ENCODE measurements at places on chromosomes 2 and 18.

GRCh38 chr2:120510751-120511395 lies 164.9 kb downstream of the INHBB start:
- DNase-seq: no peak

GRCh38 chr18:79302120-79302519 lies 93.6 kb upstream of the NFATC1 start:
- no peak for DNase-seq

- no peak for DNase-seq
Observed at GRCh38 chr2:182077023-182077422, 91.4 kb downstream of the PPP1R1C start.

- DNase-seq: no peak
Observed at GRCh38 chr18:32175265-32175664, 14.6 kb upstream of the MEP1B start.

DNA sequence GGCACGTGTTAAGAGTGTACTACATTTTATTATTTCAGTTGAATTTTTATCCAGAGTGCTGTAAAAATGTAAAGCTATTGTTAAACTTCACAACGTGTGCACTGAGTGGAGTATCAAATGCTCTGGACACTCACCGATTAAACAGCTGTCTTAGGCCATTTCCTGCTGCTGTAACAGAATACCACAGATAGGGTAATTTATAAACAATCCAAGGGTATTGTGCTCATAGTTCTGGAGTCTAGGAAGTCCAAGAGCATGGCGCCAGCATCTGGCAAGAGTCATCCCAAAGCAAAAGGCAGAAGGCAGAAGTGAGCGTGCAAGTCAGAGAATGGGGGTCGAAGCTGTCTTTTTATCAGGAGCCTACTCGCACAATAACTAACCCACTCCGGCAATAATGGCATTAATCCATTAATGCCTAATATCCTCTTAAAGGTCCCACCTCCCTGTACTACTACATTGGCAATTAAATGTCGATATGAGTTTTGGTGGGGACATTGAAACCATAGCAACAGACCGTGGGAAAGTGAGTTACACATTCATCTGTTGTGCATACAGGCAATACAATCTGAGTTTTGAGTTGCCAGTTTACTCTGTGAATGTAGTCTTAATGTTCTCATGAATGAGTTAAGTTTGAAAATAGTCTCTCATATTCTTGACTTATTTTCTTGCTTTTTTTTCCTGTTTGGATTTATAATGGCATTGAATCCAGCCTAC lies 64.8 kb downstream of the ARMC9 start:
- DNase-seq: no peak

- DNase-seq: no peak
Observed at GRCh38 chr2:234691968-234692955, 195.4 kb upstream of the ARL4C start.

DNA sequence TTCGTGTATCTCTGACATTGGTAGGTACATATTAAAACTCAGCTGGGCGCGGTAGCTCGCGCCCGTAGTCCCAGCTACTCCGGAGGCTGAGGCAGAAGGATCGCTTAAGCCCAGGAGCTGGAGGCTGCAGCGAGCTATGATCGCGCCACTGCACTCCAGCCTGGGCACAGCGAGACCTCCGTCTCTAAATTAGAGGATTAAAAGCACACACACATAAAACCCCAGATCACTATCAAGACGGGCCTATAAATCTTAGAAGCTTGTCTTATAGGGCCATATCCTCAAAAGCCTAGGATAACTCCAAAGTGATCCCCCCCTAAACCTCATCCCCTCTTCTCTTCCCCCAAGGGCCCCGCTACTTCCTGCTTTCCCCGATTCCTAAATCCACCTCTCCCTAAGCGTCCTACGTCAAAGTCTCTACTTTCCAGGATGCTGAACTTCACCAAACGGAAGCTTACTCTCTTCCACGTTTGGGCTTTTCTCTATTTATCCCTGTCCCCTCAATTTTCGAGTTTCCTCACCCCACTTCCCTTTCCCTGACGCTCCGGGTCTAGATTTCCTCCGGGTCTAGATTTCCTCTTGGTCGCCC lies 707 bp downstream of the KRCC1 start:
- no peak for DNase-seq

DNA sequence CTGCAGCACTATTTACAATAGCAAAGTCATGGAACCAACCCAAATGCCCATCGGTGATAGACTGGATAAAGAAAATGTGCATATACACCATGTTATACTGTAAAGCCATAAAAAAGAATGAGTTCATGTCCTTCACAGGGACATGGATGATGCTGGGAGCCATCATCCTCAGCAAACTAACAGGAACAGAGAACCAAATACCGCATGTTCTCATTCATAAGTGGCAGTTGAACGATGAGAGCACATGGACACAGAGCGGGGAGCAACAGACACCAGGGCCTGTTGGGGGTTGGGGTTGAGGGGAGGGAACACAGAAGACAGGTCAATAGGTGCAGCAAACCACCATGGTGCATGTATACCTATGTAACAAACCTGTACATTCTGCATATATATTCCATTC lies 33.5 kb downstream of the HNMT start:
- DNase-seq: no peak

GRCh38 chr18:58180172-58180571 lies 136.1 kb downstream of the NEDD4L start:
- DNase-seq: no peak

DNA sequence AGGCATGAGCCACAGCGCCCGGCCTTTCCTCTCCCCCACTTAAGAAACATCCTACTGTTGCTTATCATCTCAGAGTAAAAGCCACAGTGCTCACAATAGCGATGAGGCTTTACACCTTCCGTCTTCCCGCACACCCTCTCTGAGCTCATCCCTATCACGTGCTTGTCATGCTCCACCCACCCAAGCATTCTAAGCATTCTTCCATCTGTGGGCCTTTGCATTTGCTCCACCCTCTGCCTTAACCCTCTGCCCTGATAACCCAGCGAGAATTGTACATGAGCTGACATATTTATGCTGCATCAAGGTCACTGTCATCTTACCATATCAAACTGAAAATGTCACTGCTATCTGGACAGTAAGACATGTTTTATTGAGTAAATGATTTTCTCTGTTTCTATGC lies 22.6 kb downstream of the FOXI3 start:
- DNase-seq: no peak

DNA sequence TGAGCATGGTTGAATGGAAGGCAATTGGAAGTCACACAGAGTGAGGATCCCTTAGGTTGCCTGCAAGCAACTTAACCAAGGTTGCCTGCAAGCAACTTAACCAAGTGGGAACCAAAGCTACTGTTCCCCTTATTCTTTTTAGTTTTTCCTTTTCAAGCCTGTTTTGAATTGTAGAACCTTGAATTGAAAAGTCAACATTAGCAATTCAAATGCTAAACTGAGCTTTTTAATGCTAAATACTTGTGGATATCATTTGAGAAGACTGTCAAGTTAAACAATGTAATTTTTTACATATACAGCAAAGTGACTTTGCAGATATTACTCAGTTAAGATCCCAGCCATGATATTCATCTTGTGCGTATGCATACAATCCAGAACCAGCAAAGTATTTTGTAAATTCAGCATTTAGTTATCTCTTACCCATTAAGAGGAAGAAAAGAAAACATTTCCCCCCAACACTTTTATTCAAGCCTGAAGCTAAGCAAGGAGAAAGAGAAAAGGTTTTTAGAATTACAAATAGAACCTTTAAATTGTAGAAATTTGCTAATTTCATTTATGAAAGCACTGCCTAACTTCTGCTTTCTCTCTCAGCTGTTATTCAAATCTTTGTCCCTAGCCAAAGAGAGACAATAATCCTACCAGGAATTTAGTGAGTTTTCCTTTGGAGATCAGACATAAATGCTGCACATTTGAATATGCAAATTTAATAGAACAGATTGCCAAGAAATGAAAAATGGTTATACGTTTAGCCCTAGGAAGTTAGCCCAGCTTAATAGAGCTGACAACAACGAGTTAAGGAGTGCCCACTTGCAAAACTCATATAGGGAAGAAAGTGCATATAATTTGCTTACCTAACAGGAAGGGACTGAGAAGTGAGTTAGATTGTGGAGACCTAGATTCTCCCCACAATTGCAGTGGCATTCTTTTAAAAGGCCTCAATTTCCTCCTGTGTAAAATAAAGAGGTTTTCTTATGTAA lies 643.2 kb upstream of the PIK3C3 start:
- no peak for DNase-seq

GRCh38 chr2:61426267-61426897 lies 44.5 kb downstream of the USP34 start:
- no peak for DNase-seq

- peak; percentile 36 for DNase-seq
Observed at GRCh38 chr2:170361090-170361936, 183.4 kb downstream of the MYO3B start.

GRCh38 chr2:42872721-42873120 lies 80.3 kb upstream of the HAAO start:
- DNase-seq: no peak

GRCh38 chr18:59610546-59611140 lies 86.6 kb downstream of the CCBE1 start:
- DNase-seq: no peak

DNA sequence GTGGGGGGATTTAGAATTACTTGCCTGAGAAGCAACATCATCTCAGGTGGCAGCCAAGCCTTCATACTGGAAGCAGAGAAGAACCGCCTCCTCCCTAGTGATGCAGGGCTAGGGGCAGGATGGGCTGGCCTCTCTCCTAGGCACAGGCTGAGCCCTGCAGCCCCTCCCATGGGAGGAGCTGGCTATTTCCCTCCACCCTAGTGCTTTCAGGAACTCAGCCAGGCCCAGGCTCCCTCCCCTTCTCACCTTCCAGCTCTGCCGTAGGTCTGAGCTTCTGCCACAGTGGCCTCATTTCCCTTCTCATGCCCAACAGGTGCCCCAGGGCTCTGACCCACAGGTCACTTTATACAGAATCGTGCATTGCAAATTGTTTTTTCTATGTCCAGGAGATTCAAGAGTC lies 31.0 kb downstream of the CENPA start:
- DNase-seq: no peak

- no peak for DNase-seq
Observed at GRCh38 chr2:63673865-63674533, 85.2 kb downstream of the MDH1 start.

DNA sequence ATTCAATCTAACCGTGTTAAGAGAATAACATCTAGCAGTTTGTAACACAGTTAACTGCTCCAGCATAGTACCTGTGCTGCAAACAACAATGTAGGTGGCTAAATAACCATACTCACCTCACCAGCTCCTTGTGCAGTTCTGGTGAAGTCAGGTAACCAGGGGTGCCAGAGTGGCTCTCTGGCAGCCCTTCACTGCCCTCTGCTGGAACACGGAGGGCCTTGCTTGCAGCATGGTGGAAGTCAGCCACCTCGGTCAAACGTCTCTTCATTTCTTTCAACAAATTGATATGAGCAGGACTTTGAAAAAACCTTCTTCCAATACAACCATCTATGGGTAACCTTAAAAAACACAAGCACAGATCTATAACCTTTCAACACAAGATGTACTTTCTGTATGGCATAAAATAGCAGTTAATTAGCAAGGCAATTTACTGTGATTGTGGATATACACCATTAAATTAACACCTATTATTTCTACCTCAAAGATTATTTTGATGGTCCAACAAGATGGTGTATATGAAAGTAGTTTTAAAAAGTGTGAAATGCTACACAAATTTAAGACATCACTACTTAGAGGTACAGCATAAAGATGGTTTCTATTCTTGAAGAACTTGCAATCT lies 56.6 kb downstream of the EPG5 start:
- DNase-seq: no peak

- DNase-seq: no peak
Observed at GRCh38 chr2:172667581-172668325, 67.9 kb upstream of the RAPGEF4 start.

DNA sequence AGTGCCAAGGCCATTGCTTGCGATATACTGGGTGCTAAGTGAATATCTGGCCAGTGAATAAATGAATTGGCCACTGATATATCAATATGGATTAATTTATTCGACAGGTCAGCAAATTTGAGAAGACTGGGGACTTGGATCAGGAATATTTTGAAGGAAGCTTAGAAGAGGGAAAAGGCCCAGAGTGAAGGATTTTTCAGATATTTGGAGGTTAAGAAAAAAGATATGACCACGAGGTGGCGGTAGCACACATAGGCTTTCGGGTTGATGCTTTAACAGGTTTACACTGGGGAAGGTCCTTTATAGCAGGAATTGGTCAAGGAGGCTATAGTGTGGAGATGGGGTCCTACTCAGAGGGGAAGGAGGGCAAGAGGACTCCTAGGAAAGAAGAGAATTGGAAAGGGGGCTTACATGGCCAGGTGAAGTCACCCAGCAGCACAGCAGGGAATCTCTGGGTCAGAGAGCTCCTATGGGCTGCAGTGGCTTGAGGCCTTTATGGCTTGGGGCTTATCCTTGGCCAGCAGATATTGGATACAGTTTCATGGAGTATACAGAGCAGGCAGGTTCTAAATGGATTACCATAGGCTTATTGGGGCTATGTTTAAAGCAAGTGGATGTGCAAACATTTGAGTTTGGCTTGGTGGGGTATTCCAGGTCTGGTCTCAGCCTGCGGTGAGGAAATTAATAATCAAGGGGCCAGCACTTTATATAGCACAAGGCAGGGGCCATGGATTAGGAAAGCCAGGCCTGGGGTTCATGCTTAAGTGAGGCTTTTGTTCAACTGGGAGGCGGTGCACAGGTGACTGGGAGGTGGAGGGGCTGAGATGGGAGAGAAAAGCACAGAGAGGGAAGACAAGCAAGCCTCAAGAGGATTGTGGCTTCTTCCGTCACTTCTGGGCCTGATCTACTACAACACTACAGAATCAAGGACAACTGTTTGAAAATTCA lies 9.7 kb downstream of the IL1RN start:
- peak; percentile 18 for DNase-seq

DNA sequence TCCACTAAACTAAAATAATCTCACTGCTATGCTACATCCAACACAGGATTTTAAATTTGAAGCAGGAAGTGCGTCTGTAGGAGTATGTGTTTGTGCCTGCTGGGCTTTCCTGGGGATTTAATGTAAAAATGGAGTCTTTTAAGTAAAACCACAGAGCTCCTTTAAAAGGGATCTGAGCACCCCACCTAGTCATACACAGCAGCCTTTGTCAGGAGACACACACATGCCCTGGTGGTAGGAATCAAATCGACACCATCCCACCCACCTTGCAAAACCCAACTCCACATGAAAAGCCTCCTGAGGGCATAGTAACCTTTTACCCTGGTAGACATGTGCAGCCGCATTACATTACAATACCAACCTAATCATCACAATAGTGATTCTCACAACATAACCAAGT lies 29.1 kb downstream of the UXS1 start:
- no peak for DNase-seq

- DNase-seq: no peak
Observed at GRCh38 chr2:7363906-7364305, 446.7 kb downstream of the RNF144A start.

All from left renal pelvis (tissue), 4 donors.